GM23248 (cell line): ENCODE measurements at places on chromosomes 3 and 15.

DNA sequence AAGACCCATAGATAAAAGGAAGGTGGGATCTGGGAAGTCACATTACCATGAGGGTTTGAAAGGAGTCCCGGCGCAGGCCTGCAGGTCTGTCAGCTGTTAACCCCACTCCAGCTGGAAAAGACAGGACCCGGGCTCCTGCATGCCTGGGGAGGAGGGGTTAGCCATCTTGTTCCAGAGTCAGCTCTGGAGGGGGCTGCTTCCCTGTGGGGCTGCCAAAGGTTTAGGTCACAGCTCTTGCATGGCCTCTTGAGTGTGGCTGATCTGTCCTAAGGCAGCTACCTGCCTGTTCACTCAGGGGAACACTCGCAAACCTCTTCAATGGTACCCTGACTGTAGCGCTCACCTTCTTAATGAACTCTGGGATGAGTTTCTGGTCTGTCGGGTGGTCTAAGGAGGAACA lies 104.5 kb downstream of the RFTN1 start:
- H3K27me3 ChIP-seq, result no peaks in the 10 kb centered on the region
- H3K27ac ChIP-seq, result no peak overlapping the region
- H3K36me3 ChIP-seq, result 0 out of 2 replicates have a peak, but pooled peaks cover 9% of the 10 kb centered on the region

DNA sequence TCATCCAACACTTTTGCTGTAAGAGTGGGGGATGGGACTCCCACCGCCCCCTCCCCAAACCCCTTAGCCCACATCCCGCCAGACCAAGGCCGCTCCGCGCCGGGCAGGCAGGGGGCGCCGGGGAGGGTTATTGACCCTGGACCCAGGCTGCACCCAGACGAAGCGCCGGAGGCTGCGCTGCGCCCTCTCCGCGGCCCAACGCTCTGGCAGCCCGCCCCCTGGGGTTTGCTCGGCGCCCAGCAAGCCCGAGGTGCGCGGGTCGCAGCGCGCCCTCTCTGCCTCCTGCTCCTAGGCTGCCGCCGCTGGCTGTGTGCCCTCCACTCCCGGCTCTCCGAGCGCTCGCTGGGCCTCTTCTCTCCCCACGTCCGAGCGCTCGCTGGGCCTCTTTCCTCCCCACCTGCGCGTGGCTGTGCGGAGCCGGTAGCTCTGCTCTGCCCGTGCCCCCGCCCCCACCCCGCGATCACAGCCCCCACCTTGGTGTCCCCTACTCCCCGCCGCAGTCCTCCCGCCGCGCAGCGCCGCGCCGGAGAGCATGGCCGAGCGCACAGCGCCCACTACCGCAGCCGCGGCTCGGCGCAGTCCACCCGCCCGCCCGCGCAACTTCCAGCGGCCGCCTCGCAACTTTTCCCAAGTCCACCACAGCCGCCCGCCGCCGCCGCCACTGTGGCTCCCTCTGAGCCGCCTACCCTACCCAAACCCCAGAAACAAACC lies 1.2 kb downstream of the MECOM start:
- peak overlapping the region; percentile 64 for H3K4me3 ChIP-seq
- peaks cover 89% of the 10 kb centered on the region for H3K27me3 ChIP-seq
- DNase-seq, result peak; percentile 83
- H3K27ac ChIP-seq, result no peak overlapping the region
- H3K36me3 ChIP-seq, result no peaks in the 10 kb centered on the region

GRCh38 chr3:152564459-152564858 lies 270.5 kb upstream of the P2RY1 start:
- H3K27me3 ChIP-seq, result no peaks in the 10 kb centered on the region
- no peak for DNase-seq
- no peaks in the 10 kb centered on the region for H3K36me3 ChIP-seq
- H3K27ac ChIP-seq, result no peak overlapping the region

DNA sequence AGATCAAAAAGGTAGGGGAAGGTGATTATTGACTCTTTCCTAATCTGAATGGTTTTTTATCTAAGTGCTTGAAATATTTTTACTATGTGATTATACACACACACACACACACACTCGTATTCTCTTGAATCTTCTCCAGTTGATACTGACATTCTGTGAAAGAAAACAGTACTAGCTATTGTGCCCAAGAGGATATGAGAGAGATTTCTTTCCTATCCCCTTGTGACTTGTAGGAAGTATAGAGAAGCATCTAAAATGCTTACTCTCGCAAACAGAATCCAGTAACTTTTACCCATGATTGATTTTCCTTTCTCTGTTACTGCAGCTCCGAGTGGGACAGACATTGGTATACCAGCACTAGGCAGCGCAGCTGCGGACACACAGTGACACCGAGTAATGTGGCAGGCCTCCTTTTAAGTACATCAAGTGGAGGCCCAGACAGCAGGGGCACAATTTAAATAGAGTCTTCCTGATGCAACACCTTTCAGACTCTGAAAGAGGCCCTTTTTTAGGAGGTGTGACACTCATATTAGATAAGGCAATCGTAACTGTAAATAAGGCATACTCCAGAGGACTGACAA lies 421.0 kb upstream of the CNTN4 start:
- H3K27me3 ChIP-seq, result no peaks in the 10 kb centered on the region
- H3K36me3 ChIP-seq, result no peaks in the 10 kb centered on the region
- H3K4me1 ChIP-seq, result no peaks in the 10 kb centered on the region
- H3K4me3 ChIP-seq, result no peak overlapping the region

- no peak overlapping the region for H3K27ac ChIP-seq
- no peak for DNase-seq
- H3K4me3 ChIP-seq, result no peak overlapping the region
- H3K36me3 ChIP-seq, result no peaks in the 10 kb centered on the region
Observed at GRCh38 chr3:186121968-186122367, 13.1 kb upstream of the ETV5 start.

DNA sequence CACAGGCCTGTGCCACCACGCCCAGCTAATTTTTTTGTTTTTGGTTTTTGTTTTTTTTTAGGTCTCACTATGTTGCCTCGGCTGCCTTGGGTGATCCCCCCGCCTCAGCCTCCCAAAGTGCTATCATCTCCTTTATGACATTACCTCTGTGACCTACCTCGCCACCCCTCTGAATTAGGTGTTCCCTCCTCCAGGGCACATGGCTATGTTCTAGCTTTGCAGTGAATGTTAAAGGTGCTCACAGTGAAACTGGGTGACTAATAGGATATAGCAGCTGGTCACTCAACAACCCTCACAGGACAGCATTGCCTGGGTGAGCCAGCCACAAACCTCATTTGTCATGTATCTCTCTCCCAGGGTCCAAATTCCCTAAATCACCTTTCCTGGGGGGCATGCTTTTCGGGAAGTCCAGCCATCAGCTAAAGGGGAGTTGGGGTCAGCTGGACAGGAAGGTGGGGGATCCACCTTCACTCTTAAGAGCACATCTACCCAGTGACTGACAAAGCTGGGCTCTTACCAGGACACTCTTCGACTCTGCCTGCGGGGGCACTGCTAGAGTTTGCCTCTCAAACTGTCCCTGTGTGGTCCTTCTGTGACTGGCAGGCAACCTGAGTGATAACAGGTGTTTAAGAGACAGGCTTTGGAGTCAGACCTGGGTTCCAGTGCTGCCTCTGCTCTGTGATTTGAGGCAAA lies 1.6 kb upstream of the TTLL3 start:
- H3K27me3 ChIP-seq, result no peaks in the 10 kb centered on the region
- peaks cover 12% of the 10 kb centered on the region for H3K4me1 ChIP-seq
- no peak overlapping the region for H3K4me3 ChIP-seq
- peaks cover 25% of the 10 kb centered on the region for H3K36me3 ChIP-seq
- DNase-seq, result peak; percentile 66

- H3K27ac ChIP-seq, result no peak overlapping the region
- no peaks in the 10 kb centered on the region for H3K4me1 ChIP-seq
- H3K4me3 ChIP-seq, result no peak overlapping the region
- no peaks in the 10 kb centered on the region for H3K27me3 ChIP-seq
Observed at GRCh38 chr15:33048255-33048654, 146.3 kb downstream of the FMN1 start.

- peak; percentile 95 for DNase-seq
- H3K27ac ChIP-seq, result peak within 1 kb of the TSS; percentile 92
- H3K4me1 ChIP-seq, result peaks cover 39% of the 10 kb centered on the region
- peak within 1 kb of the TSS; percentile 88 for H3K4me3 ChIP-seq
Observed at GRCh38 chr15:39919748-39920509, at the start of gene GPR176. Gene GPR176 (minus strand): TSS chr15:39920266. CDS start chr15:39920026, 240 bp downstream.

DNA sequence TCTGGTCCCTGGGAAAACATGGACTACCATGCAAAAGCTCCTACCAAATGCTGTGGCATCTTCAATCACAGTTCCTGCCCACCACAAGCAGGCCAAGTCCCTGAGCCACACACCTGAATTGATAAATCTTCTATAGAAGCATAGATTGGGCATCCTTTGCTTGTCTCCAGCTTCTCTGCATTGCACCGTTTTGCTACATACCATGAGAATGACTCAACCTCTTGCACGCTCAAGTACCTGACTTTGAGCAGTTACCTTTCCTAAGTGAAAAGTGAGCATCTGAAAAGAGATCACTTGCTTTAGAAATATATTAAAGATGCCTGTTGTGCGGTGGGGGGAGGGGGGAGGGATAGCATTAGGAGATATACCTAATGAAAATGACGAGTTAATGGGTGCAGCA lies 31.3 kb downstream of the GATM start:
- no peak for DNase-seq
- no peaks in the 10 kb centered on the region for H3K4me1 ChIP-seq
- peaks cover 16% of the 10 kb centered on the region for H3K27me3 ChIP-seq
- no peak overlapping the region for H3K4me3 ChIP-seq

GRCh38 chr3:178155521-178155920 lies 380.7 kb upstream of the KCNMB2 start:
- no peaks in the 10 kb centered on the region for H3K27me3 ChIP-seq
- no peaks in the 10 kb centered on the region for H3K4me1 ChIP-seq
- DNase-seq, result no peak
- no peaks in the 10 kb centered on the region for H3K36me3 ChIP-seq

DNA sequence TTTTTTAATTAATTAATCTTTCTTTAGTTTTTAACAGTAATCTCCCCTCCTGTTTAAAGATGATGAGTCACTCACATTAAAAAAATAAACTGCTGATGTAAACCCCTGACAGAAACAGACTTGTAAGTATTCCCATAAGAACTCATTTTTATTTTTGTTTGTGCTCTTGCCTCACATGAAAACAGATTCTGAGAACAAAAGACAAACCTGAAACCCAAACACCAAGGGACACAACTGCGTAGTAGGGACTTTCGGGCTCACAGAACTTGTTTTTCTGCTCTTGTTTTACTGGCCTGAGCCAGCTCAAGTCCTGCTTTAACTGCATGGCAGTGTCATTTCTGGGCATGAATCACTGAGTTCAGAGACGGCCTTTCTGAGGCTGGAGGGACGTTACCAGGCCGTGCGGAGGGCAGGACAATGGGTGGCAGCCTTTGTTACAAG lies 600.8 kb downstream of the FOXP1 start:
- no peaks in the 10 kb centered on the region for H3K27me3 ChIP-seq
- peaks cover 53% of the 10 kb centered on the region for H3K4me1 ChIP-seq
- H3K36me3 ChIP-seq, result peaks cover 27% of the 10 kb centered on the region
- H3K4me3 ChIP-seq, result peak overlapping the region; percentile 47
- DNase-seq, result peak; percentile 93

DNA sequence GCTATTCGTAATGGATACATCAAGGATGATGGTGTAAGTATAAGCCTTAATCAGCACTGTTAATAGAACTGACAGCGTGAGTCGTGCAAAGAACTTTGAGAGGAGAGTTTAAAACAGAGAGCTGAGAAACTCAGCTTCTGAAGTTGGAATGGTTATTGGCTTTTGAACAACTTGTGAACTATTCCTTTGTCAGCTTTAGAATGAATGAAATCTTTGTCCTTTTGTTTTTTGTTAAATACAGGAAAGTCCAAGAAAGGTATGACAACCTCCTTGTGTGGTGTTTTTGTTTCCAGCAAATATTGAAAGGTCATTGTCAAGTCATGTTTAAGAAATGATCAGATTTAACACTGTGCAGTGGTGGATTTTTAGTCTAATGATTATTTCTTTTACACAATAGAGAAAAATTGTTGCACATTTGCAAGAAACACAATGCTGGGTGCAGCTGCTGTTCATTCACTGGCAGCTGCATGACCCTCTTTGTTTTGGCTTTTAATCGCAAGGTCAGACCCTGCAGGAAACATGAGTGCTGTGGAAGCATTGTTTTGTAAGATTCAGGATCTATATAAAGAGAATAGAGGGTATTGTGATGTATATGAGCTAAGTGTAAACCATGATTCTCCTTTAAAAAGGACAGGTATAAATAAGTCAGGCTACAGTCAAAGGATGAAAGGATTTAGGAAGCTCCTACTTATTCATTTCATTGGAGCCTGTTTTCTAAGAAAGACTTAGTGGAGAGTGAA lies 21.7 kb upstream of the ABHD10 start:
- H3K36me3 ChIP-seq, result peaks cover 23% of the 10 kb centered on the region
- peaks cover 8% of the 10 kb centered on the region; the same call in 1 of the 2 replicates for H3K4me1 ChIP-seq
- H3K4me3 ChIP-seq, result no peak overlapping the region
- no peak for DNase-seq
- H3K27me3 ChIP-seq, result no peaks in the 10 kb centered on the region

- peak; percentile 64 for DNase-seq
- H3K36me3 ChIP-seq, result peaks cover 5% of the 10 kb centered on the region; the same call in 1 of the 2 replicates
- no peaks in the 10 kb centered on the region for H3K27me3 ChIP-seq
- peak overlapping the region; percentile 97 for H3K4me3 ChIP-seq
- H3K27ac ChIP-seq, result peak overlapping the region; percentile 54
Observed at GRCh38 chr15:100602823-100603393, 519 bp downstream of the ASB7 start.

GRCh38 chr15:27549746-27550145 lies 549.4 kb downstream of the OCA2 start:
- no peaks in the 10 kb centered on the region for H3K27me3 ChIP-seq
- H3K36me3 ChIP-seq, result no peaks in the 10 kb centered on the region
- H3K4me3 ChIP-seq, result no peak overlapping the region
- H3K27ac ChIP-seq, result no peak overlapping the region
- no peaks in the 10 kb centered on the region for H3K4me1 ChIP-seq

GRCh38 chr3:42443819-42444436 lies 33.5 kb upstream of the LYZL4 start:
- H3K4me3 ChIP-seq, result no peak overlapping the region
- peaks cover 34% of the 10 kb centered on the region for H3K27me3 ChIP-seq
- DNase-seq, result peak; percentile 85
- no peaks in the 10 kb centered on the region for H3K36me3 ChIP-seq
- H3K27ac ChIP-seq, result no peak overlapping the region

DNA sequence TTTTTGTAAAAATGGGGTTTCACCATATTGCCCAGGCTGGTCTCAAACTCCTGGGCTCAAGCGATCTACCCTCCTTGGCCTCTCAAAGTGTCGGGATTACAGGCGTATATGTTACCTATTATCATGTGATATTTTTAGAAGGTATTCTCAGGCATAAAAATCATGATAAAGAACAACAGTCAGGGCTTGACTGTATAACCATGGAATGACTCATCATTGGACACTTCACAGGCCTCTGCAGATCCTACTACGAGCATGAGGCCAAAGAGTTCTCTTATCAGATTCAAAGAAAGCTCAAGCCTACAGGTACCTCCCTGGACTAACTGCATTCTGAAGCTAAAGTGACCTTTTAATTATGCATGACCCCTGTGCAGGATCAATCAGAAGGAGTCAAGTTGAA lies 91.7 kb upstream of the PRICKLE2 start:
- H3K4me1 ChIP-seq, result peaks cover 11% of the 10 kb centered on the region
- peak; percentile 52 for DNase-seq
- no peak overlapping the region for H3K27ac ChIP-seq
- H3K27me3 ChIP-seq, result no peaks in the 10 kb centered on the region
